Umbilical cord (tissue), 2 donors: ENCODE measurements at places on chromosomes 7 and 10. TPM values are rescaled to one million over a fixed set of nuclear protein-coding genes. Genes with fewer than 3 reads are reported as not detected.

The GBX1 gene
- total RNA-seq, result not detected

DNA sequence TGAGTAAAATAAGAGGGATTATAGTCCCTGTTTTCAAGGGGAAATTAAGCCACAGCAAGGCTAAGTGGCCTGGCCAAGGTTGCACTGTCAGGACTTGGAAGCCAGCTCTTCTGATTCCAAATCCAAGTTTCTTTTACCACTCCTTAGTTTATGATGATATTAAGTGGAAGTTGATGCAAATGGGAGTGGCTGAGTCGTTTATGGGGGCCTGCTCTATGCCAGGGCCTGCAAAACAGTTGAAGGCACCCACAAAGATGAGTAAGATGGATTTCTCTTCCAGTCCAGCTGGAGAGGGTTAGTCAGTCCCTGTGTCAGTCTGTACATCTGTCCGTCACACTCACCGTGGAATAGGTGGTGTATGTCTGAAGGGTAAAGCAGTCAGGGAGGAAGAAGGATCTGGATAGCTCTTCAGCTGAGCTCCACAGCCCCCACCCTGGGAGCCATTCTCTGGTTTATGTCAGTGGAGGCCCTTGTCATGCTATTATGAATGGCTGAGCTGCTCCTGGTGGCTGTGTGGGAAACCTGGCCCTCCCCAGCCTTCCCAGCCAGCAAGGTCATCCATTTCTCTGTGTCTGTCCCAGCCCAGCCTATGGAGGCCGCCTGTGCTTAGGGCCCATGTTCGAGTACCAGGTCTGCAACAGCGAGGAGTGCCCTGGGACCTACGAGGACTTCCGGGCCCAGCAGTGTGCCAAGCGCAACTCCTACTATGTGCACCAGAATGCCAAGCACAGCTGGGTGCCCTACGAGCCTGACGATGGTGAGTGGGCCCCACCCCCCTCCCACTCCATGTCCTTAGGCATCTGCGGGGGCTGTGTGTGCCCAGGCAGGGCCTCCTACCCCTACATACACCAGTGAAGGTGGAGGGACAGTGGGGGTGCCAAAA, 44.5 kb downstream of the TBATA start:
- DNase-seq, result peak; percentile 67

DNA sequence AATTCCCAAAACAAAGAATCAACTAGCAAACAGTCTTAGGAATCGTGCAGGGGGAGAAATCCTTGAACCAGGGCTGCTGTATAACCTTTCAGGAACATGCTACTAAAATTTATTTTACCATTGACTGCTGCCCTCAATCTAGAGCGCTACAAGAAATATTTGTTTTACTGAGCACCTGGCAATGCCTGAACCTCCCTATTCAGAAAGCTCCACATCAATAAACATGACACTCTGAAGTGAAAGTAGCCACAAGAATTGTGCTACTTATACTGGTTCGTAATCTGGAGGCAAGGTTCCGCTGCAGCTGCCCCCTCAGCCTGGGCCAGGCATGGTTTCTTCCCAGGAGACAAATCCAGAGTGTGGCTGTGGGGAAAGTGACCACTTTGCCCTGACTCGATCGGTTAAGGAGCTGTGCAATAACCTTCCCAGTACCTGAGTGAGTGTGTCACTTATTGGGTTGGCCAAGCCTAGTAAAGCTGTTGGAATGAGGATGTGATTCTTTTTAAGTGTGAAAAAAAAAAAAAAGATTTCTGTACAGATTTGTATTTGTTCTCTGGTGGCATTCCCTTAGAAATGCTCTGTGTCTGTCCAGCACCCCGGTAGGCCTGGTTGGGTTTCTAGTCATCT, 7.7 kb downstream of the VWA2 start:
- no peak for DNase-seq

DNA sequence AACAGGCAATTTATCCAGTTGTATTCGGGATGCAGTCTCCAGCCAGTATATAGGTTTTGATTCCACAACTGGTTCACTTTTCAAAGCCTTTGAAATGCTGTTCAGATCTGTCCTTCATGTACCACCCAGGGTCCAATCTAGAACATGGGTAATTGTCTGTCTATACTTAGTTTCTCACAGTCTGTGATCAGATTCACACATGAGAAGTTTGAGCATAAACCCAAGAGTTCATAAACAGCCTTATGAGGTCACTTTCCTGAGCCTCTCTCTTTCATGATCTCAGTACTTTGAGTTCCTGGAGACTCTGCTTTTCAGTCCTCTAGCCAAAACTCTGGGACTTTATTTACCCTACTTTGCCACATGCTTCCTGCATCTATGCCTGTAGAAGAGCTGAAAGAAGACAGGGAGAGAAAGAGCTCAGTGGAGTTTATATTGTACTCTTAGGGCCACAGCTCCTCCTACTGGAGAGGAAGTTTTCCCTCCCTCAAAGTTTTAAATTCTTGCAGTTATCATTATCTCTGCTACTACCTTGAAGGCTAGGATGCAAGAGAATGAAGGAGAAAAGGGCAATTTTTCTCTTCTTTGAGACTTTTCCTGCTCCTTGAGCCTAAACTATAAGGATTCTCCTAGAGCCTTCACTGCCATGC, 172.0 kb downstream of the ZEB1 start:
- peak; percentile 11 for DNase-seq

DNA sequence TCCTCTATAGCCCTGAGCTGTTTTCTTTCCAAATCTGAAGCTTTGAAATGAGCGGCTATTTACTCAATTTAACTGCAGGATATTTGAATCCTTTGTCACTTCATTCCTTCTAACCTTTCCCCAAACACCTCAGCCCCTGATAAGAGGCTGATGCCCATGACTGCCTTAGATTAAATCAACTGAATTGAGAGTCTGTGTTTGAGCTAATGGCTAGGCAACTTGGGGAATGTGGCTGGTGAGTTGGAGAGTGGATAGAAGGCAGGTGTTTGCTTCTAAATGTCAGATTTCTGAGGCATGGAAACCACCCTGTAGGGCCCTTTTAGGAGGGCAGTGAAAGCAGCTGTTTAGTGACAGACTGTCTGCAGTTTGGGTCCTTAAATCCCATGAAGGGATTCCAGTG, 759.9 kb downstream of the LRMDA start:
- no peak for DNase-seq

The LBX1 gene
- 0.24 TPM for total RNA-seq

DNA sequence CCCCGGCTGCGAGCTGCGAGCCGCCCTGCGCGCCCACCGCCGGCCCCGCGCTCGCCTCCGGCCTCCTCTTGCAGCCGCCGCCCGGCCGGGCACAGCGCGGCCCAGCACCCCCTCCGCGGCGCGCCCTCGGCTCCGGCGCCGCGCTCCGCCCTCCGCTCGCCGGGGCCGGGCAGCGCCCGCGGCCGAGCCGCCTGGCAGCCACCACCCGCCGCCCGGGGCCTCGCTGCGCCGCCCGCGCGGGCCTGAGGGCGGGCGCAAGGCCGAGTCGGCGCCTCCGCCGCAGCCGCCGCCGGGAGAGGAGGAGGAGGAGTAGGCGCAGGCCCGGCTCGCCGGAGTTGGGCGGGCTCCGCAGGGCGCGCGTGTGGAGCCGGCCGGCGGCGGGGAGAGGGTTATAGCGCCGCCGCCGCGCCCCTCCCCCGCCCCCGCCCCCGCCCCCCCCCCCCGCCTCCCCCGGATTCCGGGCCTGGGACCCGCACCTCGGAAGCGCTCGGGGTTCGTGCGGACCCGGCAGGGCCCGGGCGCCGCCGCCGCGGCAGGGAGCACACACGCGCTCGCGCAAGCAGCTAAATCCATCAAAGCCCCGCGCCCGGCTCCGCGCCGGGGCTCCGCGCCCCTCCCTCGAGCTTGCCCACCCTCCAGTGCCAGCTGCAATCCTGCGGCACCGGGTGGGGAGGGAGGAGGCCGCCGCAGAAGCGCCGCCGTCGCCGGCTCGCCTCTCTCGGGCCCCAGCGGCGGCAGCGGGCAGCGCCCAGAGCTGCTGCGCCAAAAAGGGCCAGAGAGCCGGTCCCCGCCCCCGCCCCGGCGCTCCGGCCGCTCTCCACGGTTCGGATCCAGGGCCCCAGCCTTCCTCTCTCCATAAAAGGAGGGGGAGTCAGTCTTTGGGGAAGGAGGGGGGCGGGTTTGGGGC, at the start of gene PDGFA:
Gene PDGFA, minus strand, starts transcription at position 363 of the 907 bp plus-strand sequence. CDS start 845 bp downstream, outside the sequence.
- DNase-seq, result peak; percentile 77

GRCh38 chr10:809671-810350, 120.3 kb upstream of the DIP2C start:
- DNase-seq, result no peak

DNA sequence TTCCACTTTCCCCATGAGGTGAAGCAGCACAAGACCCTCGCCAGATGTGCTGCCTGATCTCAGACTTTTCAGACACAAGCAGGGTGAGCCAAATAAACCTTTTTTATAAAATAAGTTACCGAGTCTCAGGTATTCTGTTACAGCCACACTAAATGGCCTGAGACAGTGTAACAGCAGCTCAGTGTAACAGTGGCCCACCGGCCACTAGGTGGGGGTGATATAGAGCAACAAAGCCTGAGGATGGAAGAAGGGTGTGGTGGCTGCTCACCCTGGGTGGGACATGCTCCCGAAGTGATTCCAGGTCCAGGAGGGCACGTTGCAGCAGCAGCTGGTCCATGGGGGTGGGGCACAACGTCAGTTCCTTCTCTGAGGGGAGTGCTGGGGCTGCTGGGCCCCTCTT, 44.6 kb downstream of the BMS1 start:
- DNase-seq, result no peak

The TMEM213 gene
- total RNA-seq, result 4.6 TPM

- no peak for DNase-seq
Measured at GRCh38 chr7:87658553-87658952, 30.4 kb downstream of the RUNDC3B start.

- no peak for DNase-seq
Measured at GRCh38 chr7:139854124-139854511, 25.1 kb downstream of the TBXAS1 start.

GRCh38 chr7:140060243-140060630, 2.5 kb downstream of the PARP12 start:
- DNase-seq, result no peak

The FANK1 gene
- 4.3 TPM for total RNA-seq

The MKRN1 gene
- 82.8 TPM for total RNA-seq

The SRRM3 gene
- 3.1 TPM for total RNA-seq

GRCh38 chr7:151982806-151983205, 26.6 kb downstream of the GALNTL5 start:
- DNase-seq, result no peak

The HOXA4 gene
- 4.1 TPM for total RNA-seq

- DNase-seq, result no peak
Measured at GRCh38 chr7:68875857-68876256, 722.4 kb upstream of the AUTS2 start.

DNA sequence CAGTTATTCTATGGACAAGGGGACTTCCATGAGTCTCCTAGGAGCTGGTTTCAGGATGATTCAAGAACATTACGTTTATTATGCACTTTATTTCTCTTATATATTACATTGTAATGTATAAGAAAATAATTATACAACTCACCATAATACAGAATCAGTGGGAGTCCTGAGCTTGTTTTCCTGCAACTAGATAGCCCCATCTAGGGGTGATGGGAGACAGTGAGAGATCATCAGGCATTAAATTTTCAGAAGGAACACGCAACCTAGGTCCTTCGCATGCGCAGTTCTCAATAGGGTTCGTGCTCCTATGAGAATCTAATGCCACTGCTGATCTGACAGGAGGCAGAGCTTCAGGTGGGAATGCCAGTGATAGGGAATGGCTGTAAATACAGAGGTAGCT, 137.9 kb downstream of the ANKRD30A start:
- DNase-seq, result no peak

DNA sequence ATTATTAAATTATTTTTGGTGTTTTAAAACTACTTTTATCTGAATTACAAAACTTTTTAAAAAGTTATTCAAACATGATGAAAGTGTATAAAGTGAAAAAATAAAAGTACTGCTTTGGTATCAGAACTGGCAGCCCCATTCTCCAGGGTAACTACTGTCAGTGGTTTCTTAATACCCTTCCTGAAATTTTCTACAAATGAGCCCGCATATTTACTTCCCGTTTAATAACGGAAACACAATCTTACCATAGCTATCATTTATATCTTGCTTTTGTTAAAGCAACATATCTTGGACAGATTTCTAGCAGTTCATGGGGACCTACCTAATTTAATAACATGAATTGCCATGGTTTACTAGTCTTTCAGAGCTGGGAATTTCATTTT, 249.9 kb downstream of the RNLS start:
- DNase-seq, result no peak

GRCh38 chr10:52368725-52369124, 54.6 kb downstream of the DKK1 start:
- no peak for DNase-seq

- no peak for DNase-seq
Measured at GRCh38 chr7:45237788-45238461, 80.3 kb downstream of the RAMP3 start.

- peak; percentile 2 for DNase-seq
Measured at GRCh38 chr10:81838950-81839349, 36.0 kb upstream of the NRG3 start.

The PLXNA4 gene
- total RNA-seq, result 34.9 TPM

The NSMCE4A gene
- total RNA-seq, result 38.8 TPM
